NCI-H1417 treated with DMSO at 0.1 percent for 48 hours (cell line): ENCODE measurements at places on chromosomes 2 and 18.

GRCh38 chr2:85353876-85354285, 447 bp downstream of the RETSAT start:
- DNase-seq = no peak

GRCh38 chr2:20567159-20567925, 83.6 kb downstream of the HS1BP3 start:
- no peak for DNase-seq

DNA sequence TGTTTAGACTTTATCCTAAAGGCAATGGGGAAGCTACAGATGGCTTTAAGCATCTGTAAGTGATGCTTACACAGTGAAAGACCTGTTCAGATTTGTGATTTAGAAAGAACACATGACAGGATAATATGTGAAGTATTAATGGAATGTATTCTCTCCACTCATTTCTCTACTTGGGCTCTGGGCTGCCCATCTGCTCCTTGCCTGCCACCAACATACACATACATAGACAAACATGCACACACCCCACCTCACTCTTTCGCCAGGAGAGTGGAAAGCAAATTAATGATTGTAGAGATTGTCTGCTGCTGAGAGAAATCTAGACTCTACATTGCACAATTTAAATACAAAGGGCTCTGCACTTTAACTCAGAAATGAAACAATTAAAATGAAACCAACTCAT, 61.0 kb upstream of the NFE2L2 start:
- DNase-seq = no peak

DNA sequence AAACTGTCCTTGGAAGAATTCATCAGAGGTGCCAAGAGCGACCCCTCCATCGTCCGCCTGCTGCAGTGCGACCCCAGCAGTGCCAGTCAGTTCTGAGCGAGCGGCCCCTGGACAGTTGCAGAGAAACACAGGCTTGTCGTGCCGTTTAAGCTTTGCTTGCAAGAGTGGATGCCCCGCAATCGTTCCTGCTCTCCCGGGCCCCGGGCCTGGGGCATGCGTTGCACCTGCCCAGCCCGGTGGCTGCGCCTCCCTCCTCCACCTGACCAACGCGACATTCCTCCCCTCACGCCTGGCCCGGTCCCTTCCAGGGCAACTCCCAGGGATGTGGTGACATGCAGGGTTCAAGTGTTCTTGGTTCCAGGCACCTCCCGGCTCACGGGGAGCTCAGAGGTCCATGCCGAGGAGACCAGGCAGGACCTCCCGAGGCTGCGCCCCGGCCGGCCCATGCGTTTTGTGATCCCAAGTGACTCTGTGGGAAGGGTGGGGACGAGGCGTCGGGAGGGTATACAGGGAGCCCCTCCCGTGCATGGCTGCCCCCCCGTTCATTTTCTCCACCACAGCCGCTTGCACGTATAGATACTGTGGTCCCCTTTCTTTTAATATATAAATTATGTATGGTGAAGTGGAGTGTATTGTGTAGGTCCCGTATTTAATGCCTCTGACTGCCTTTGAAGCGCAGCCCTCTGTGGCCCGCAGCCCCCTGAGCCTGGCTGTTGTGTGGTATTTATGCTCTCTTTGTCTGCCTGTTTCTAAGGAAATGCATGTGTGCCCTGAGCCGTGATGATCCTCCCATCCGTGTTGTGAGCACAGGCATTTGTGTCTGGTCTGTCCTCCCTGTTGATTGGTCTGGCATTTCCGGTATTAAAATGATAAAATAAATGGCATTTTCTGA, 21.2 kb downstream of the ODC1 start:
- DNase-seq = no peak

DNA sequence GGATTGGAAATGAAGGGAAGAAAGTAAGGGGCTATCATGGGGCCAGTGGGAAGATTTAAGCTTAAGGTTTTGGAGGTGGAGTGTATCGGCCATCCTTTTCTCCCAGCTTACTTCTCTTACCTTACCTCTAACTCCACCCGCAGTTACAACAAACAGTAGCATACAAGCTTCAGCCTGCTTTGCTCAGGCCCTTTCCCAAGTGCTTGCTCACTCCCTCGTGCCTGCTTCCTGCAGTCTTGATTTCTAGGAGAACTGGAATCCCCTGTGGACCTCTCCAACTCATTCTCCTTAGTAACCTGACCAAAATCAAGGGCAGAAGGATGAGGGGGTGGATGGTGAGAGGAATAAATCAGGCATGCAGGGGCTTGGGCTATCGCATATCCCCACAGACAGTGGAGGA, 5.8 kb upstream of the LYG2 start:
- DNase-seq = no peak

DNA sequence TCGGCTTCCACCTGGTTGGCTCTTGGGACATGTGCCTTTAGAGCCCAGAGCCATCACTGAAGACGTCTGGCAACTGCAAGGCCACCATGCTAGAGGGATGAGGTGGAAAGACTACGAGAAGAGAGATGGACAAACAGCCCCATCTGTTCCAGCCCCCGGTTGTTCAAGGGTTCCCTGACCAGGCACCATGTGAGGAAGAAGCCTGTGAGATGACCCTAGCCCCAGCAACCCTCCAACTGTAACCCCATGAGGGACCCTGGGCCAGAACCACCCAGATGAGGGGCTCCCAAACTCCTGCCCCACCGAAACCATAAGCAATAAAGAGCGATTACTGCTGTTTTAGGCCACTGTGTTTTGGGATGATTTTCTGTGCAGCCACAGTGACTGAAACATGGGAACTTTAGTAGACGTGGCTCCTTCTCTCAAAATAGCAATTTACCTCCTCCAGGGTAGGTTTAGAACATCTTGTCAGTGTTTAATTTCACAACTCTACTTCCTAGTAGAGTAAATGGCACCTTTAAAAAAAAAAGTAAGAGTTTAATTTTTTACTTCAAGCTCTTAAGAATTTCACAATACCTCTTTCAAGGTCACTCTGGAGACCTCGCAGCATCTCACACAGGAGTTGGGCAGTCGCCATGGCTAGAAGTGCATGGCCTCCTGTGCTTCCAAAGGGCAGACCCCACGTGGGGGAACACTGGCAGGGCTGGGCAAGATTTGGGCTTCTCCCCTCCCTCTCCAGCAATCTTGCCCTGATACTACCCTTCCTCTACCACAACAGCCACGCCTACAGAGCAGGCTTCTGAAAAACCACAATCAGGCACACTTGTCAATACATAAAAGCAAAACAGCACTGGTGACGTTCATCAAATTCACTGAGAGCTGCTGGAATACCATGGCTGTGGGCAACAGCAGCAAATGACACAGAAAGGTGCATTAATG, 48.8 kb downstream of the TMEM163 start:
- DNase-seq = no peak

GRCh38 chr2:136920652-136921333, 155.4 kb downstream of the THSD7B start:
- no peak for DNase-seq

GRCh38 chr2:196086517-196087368, 18.1 kb upstream of the DNAH7 start:
- DNase-seq = no peak

GRCh38 chr18:74610860-74611259, 13.2 kb downstream of the ZNF407 start:
- DNase-seq = no peak

GRCh38 chr2:11388262-11389051, 44.0 kb upstream of the ROCK2 start:
- no peak for DNase-seq

GRCh38 chr2:192314800-192315481, 120.2 kb upstream of the TMEFF2 start:
- no peak for DNase-seq

- DNase-seq = no peak
These were observed 234.0 kb downstream of the ACTR3 start for GRCh38 chr2:114123925-114124324.

GRCh38 chr2:3727397-3728045, 24.1 kb downstream of the DCDC2C start:
- DNase-seq = no peak

DNA sequence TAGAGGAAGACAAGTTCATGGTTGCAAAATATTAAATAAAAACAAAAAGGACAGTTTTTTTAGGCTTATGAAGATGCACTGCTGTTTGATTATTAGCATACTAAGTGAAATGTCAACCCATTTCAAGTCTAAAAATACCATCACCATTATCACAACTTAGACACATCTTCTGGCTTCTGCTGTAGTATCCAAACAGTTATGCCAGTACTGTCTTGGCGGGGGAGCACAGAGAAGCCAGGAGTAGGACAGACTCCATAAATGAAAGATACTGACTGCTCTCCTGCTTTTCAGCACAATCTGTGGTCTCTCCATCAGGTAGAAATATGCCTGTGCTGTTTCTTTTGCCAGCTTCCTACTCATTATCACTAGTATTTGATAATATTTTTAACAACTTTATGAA, 179.2 kb upstream of the DSEL start:
- no peak for DNase-seq

- DNase-seq = no peak
These were observed 171.4 kb upstream of the LRRTM1 start for GRCh38 chr2:80475970-80476369.

DNA sequence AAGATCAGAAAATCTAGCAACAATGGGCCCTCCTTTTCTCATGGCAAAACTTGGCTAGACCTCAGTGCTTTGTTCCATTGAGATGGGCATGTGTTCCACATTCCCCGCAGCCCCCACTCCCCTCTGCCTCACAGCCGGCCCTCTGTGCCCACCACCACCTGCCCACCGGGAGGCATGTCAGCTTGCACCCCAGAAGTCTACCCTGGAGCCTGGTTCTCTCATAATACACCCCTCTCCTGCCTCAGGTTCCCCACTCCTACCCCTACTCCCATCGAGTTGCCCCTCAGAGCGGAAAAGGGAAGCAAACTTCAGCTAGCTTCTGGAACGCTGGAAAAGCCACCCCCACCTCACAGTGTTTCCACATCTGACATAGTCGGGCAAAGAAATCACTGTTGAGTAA, 219.0 kb downstream of the ANAPC1 start:
- DNase-seq = no peak

GRCh38 chr2:37671816-37672103, 318 bp upstream of the CDC42EP3 start:
- DNase-seq = peak; percentile 73

GRCh38 chr2:105181282-105181681, 60.3 kb upstream of the GPR45 start:
- no peak for DNase-seq

DNA sequence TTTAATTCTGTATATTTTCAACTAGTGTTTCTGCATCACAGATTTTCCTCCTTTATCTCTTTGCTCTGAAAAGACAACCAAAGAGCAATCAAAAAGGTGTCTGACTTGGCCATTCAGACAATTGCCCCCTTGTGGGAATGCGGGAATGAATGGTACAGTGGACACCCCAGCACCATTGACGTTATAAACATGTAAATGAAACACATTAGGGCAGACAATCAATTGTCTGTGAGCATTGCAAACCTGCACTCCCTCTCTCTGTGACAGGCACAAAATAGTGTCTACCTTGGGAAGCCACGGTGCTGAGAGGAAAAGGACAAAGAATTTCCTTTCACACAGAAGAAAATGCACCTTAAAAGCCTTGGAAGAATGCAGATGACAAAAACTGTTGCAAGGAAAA, 8.0 kb downstream of the ZEB2 start:
- DNase-seq = no peak

GRCh38 chr2:138766464-138766863, 13.7 kb downstream of the NXPH2 start:
- DNase-seq = no peak

DNA sequence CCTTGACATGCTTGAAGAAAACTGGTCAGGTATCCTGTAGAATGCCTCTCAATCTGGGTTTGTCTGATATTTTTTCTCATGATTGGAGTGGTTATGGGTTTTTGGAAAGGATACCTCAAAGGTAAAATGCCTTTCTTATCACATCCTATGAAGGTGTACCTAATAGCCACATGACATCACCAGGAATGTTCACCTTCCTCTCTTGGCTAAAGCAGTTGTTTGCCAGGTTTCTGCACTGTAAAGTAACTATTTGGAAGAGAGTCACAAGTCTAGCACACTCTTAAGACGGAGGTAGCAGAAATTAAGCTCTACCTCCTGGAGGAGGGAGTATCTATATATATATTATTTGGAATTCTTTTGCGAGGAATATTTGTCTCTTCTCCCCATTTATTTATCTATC, 17.9 kb upstream of the MIB1 start:
- DNase-seq = no peak

- no peak for DNase-seq
These were observed 82.8 kb downstream of the ASXL3 start for GRCh38 chr18:33660696-33661310.

DNA sequence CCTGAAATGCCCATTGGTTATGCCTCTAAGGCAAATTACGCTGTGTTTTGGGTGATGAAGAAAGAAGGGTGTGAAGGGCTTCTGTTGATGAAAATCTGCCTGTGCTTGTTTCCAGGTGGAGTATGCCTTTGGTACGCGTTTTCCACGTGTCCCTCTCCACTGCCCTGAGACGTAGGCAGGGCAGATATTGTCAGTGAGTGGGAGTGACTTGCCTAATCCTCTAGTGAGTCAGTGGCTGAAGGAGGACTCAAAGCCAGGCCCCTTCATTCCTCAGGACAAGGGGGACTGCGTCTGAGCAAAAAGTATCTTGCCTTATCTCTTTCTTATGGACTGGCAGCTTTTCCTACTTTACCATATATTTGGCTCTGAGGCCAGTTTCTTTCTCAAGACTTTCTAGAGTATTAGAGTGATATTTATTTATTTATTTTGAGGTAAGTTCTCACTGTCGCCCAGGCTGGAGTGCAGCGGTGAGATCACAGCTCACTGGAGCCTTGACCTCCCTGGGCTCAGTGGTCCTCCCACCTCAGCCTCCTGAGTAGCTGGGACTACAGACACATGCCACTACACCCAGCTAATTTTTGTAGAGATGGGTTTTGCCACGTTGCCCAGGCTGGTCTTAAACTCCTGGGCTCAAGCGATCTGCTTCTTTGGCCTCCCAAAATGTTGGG, 10.2 kb downstream of the RALB start:
- no peak for DNase-seq

DNA sequence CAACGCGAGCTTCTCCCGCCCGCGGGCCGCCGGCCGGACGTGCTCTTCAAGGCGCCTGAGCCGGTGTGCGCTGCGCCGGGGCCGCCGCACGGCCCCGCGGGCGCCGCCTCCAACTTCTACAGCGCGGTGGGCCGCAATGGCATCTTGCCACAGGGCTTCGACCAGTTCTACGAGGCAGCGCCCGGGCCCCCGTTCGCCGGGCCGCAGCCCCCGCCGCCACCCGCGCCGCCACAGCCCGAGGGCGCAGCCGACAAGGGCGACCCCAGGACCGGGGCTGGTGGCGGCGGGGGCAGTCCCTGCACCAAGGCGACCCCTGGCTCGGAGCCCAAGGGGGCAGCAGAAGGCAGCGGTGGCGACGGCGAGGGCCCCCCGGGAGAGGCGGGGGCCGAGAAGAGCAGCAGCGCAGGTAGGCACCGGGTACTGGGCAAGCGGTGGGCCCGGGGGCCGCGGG, 676 bp downstream of the HOXD11 start:
- DNase-seq = no peak

GRCh38 chr2:188146888-188147287, 144.8 kb upstream of the GULP1 start:
- DNase-seq = peak; percentile 5

- DNase-seq = no peak
These were observed 46.9 kb downstream of the NGEF start for GRCh38 chr2:232966122-232966521.

GRCh38 chr2:50777954-50778353, 254.0 kb downstream of the NRXN1 start:
- no peak for DNase-seq
